ENCODE measurements at places on chromosomes 7 and 10. TPM values are rescaled to one million over a fixed set of nuclear protein-coding genes. Genes with fewer than 3 reads are reported as not detected.

DNA sequence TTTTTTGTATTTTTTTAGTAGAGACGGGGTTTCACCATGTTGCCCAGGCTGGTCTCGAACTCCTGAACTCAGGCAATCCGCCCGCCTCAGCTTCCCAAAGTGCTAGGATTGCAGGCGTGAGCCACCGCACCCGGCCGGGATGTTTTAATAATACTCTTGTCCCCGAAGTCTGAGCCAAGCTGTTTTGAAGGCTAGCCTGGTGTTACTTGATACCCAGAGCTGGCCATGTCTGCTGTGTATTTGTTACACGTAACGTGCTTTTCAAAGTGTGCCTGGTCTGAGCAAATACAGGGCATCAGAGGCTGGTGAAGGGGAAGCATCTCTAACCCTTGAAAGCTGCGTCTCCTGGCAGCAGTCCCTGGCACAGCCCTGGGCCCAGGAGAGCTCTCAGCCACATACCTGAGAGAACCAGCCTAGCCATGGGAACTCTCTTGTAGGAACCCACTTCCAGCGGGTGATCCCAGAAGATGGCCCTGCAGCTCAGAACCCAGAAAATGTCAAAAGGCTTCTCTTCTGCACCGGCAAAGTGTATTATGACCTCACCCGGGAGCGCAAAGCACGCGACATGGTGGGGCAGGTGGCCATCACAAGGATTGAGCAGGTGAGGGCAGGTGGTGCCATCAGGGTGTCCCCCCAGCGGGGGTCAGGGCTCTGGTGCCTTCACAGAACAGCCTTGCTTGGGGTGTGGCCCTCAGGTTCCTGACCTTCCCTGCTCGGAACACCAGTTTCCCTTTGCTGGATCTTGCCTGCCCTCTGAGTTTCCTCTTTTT lies 41.7 kb upstream of the ZMIZ2 start:
- DNase-seq = no peak

- DNase-seq = no peak
Measured at GRCh38 chr10:112835944-112836451, 114.0 kb upstream of the TCF7L2 start.

Gene UNCX
- 13.5 TPM for polyA plus RNA-seq

Gene SSMEM1
- not detected for polyA plus RNA-seq

Gene SYT15B
- polyA plus RNA-seq = 2.8 TPM

DNA sequence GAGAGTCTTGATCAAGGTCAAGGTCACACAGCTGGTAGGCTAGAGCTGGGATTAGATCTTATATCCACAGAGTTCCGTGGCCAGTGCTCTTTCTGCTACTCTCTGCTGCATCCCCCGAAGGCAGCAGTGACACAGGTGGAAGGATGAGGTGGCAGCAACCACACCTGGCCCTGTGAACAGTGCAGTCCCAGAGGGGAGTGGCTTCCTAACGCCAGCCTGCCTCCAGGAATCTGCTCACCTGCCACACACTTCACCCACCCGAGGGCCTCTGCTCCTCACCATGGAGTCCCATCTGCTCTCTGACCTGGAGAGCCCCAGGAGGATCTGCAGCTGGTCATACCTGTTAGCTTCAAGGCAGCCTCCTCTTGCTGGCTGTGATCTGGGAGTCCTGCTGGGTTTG lies 484.2 kb downstream of the PLXNA4 start:
- no peak for DNase-seq

GRCh38 chr10:716821-717220 lies 27.4 kb upstream of the DIP2C start:
- DNase-seq = no peak

- no peak for DNase-seq
Measured at GRCh38 chr7:68433462-68434070, 1164.7 kb upstream of the AUTS2 start.

DNA sequence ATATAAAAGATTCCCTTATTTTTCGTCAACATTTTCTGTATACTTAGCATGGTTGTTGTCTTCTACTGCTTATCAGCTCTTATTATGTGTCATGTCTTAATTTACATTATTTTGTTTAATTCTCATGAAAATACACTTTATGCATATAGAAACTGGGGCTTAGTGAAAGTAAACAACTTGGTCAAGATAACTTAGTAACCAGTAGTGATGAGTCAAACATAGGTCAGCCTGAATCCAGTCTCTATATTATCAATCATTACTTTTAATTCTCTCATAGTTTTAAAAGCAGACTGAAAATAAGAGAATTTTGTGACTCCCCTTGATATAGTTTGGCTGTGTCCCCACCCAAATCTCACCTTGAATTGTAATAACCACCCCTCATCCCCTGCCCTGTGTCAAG lies 119.6 kb upstream of the TPK1 start:
- DNase-seq = no peak

GRCh38 chr7:122013065-122013464 lies 131.0 kb downstream of the AASS start:
- no peak for DNase-seq
